ENCODE measurements at places on chromosomes 7 and 10.

DNA sequence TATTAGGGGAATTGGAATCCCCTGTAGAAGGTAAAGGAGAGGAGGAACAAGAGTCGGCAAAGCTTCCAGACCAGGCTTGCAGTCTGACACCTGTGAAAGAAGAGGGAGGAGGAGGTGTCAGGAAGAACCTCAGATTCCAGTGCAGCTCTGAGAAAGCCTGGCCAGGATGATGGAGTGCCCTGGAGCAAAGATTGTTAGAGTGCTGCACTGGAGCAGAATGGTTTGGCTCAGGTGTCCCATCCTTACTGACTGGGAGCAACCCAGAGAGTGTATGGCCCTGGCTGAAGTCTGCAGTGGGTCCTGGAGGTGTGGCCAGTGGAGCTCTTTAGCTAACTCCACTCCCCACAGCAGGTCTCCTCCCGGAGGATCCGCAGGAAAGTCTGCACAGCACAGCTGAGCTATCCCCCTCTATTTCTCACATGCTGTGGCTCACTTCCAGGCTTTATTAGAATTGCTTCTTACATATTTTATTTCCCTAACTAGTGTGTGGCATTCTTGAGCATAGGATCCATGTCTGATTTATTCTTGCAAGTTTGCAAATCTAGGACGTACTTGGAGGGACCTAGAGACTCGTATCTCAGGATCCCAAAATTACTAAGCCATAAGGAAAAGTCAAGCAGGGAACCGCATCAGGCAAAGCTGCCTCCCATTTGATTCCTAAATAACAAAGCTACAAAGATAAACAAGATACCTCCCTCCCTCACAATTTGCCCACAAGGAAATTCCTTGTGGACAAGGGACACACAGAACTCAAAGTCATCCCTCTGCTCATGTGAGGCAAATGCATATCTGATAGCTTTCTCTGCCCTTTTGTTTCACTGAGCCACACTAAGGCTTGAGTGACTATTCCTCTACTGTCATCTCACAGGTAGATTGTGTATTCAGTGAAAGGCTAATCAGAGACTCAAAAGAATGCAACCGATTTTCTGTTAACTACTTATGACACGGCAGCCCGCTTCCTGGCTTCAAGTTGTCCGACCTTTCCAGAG is 58.8 kb downstream of the VIM start:
- DNase-seq, result no peak

- no peak for DNase-seq
These were observed 2.3 kb downstream of the HPS1 start for GRCh38 chr10:98444314-98445006.

GRCh38 chr7:134771889-134772288 is 7.5 kb upstream of the CALD1 start:
- DNase-seq, result no peak

- no peak for DNase-seq
These were observed 1.4 kb downstream of the ZNF282 start for GRCh38 chr7:149196705-149197171.

GRCh38 chr7:24978843-24979469 is 1.0 kb downstream of the OSBPL3 start:
- DNase-seq, result no peak

GRCh38 chr10:91415816-91416215 is 5.7 kb downstream of the HECTD2 start:
- DNase-seq, result no peak

- DNase-seq, result no peak
These were observed 87.7 kb upstream of the EGR2 start for GRCh38 chr10:62903828-62904227.

GRCh38 chr7:34313289-34313688 is 344.7 kb upstream of the NPSR1 start:
- no peak for DNase-seq

- no peak for DNase-seq
These were observed 186.2 kb downstream of the CXCL12 start for GRCh38 chr10:44198780-44199097.

DNA sequence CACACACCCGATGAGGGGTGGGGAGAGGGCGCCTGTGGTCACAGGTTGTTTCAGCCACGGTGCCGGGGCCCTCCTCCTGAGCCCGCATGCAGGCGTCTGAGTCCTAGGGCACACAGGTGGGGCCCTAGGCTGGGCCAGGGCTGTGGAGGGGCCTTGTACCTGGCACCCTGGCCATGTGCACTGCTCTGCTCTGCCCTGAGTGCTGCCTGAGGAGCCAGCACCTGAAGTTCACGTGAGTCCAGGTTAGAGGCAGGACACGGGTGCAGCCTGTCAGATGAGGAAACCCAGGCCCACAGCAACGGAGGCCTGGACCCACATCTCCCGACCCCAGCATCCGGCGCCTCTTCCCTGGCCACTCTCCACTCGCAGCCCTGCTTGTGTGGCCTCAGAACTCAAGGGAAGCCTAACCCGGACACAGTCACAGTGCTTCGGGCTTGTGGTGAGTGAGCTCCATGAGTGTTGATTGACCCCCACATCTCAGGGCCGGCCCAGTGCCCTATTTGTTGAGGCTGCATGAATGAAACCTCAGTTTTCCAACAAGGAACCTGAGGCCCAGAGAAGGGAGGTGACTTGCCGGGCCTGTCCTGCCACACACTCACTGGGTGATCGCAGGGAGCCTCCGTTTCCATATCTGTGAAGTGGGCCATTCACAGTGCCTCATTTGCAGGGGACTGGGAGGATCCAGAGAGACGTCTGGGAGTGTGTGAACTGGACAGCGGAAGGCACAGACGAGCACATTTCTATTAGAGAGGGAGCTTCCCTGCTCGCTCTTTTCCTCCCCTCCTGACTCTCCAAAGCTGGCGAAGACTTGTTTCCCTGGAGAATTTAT is 39.6 kb downstream of the PPIF start:
- DNase-seq, result no peak

DNA sequence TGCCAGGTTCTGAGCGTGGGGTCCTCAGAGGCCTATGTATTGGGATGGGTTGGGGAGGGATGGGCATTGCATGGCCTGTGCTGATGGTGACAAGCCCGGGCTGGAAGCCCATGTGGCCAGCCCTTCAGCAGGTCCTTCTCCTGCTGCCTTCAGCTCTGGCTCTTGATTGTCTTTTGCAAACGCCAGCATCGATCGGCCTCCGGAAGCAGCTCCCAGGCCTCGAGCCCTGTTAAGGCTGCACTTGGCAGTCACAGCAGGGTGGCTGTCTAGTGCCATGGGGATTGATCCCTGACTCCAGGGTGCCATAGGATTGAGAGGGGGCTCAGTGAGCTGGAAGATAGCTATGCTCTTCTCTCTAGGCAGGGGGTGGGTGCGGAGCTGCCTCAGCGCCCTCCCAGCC is 51.4 kb downstream of the CDH23 start:
- DNase-seq, result peak; percentile 48

DNA sequence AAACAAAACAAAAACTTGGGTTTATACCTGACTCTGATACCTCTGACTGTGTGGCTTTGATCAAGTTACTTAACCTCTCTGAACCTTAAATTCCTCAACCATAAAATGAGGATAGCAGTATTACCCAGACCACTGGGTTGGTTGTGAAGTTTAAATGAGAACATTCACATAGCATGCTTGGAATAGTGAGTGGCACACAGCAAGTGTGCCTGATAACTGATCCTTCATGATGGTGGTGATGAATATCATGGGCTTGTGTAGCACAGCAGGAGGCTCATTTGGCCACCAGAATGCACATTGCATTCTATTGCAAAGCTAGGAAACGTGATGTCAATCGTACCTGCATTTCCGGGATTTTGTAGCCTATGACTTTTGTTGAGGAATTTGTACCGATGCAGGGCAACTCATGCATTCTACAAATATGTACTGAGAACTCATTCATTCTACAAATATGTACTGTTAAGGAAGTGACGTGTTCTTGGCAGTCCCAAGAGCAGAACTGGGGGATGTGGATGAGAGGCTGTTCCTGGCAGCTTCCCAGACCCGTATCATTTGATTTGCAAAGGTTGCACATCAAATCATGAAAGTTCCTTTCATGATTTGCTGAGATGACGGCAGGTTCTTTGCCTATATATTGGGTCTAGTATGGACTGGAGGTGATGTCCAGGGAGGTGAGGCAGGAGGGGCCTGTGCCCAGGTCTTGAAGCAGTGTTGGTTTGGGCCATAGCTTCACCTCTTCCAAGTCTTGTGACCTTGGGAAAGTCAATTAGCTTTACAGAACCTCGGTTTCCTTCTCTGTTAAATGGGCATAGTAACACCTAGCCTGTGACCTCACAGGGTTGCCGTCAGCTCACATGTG is 94.6 kb upstream of the SMNDC1 start:
- no peak for DNase-seq

- DNase-seq, result no peak
These were observed 39.5 kb upstream of the FOXK1 start for GRCh38 chr7:4642468-4643203.

DNA sequence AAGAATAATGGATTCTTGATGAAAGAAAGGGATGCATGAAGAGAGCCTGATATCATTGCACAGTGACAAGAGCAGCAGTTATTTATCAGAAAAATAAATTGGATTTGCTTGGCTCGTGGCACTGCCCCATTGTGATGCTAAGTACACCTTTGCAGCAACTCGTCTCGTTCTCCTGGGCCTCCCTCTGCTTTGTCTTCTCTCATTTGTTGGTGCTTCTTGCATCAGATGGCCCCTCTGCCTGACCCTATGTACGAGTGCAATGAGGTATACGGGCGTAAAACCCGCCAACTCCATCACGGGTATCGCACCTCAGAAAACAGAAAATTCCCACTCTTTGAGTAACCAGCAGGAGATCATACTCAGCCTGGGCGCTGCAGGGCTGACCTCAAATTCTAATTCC is 107.2 kb upstream of the C10orf90 start:
- DNase-seq, result no peak

- DNase-seq, result no peak
These were observed 23.9 kb downstream of the SLC13A4 start for GRCh38 chr7:135704074-135704473.

DNA sequence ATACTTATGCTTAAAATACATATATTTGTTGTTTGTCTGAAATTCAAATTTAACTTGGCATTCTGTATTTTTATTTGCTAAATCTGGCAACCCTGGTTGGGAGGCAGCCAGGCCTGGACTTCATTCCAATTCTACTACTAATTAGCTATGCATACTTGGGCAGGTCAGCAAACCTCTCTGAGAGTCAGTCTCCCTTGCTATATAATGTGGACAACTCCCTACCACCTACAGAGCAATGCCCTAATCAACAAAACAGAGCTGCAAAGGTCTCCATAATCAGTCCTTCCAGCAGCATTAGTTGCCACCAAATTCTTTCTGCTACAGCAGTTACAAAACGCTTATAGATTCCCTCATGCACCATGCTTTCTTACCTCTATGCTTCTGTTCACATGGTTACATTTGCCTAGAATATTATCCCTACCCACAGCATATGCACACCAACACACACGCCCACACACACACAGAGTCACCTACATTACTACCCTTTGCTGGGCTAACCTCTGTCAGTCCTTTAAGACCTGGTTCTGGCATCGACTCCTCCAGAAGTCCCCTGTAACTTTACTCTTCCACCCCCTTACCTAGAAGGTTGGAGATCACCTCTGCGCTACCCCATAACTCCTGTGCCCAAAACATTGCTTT is 188.7 kb downstream of the FGFR2 start:
- no peak for DNase-seq

DNA sequence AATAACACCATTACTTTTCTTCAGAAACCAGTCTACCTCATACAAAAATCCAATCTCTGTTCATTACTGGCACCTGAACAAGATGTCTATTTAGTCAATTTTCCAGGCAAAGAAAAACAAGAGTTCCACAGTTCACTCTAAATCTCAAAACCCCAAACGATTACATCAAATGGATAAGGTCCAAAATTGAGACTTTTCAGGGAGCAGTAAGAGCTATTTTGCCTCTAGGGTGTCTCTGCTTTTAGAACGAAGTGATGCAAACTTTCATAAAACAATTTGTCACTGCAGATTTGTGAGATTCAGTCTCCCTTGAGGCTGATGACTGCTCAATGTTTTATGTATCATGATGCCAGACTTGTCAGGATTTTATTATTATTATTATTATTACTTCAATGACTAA is 937.0 kb upstream of the PHF14 start:
- DNase-seq, result no peak

DNA sequence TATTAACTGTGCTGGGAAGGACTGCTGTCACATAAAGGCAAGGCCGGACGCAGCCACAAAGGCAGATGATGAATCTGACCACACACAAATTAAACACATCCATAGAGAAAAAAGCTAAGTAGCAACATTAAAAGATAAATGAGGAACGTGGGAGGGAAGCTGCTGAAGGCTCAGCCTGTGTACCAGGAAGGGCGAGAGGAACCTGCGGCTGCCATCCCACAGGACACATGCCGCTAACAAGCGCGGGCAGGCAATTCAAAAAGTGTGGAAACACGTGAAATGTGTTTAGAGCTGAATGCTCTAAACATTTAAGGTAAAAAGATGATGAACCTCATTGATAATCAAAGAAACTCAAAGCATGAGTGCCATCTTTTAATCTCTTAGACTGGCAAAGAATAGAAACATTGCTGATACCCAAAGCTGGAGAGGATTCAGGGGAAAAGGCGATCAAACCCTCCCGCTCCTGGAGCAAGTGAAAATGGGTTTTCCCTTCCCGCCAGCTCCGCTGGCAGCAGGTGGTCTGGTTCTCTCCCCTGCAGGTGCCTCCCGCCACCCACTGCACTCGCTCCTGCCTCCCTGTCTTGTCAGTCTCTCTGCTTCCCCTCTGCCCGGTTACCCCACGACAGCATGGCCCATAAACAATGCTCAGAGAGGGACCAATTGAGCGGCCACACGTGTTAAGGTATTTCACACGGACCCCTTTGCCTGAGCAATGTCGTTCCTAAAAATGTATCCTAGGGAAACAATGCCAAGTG is 4.2 kb downstream of the STK32C start:
- no peak for DNase-seq

- no peak for DNase-seq
These were observed 255.5 kb upstream of the SMIM30 start for GRCh38 chr7:113373863-113374262.

GRCh38 chr7:154978017-154978416 is 24.9 kb downstream of the PAXIP1 start:
- no peak for DNase-seq

DNA sequence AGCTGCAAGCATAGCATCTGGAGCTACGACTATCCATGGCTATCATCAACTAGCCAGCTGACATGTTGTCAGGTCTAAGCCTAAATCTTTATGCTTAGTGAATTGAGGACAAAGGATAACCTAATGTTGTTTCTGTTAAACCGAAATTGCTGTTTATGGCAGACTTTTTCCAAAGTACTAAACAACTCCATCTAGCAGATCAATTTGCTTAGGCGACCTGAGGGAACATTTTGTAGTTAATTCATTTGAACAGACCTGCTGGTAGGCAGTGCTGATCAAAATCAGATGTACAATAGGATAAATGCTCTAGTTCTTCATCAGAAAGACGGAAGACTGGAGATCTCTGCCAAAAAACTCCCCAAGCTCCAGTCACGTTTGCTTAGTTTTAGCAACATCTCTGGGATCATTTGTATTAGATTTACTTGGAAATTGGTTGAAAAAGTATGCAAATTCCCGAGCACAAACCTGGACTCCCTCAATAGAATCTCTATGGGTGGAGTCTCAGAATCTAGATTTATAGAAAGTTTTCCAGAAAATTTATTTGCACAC is 301.6 kb upstream of the NRP1 start:
- DNase-seq, result no peak

Data from NCI-H1092 (cell line).